ENCODE measurements at places on chromosomes 3 and 15.

DNA sequence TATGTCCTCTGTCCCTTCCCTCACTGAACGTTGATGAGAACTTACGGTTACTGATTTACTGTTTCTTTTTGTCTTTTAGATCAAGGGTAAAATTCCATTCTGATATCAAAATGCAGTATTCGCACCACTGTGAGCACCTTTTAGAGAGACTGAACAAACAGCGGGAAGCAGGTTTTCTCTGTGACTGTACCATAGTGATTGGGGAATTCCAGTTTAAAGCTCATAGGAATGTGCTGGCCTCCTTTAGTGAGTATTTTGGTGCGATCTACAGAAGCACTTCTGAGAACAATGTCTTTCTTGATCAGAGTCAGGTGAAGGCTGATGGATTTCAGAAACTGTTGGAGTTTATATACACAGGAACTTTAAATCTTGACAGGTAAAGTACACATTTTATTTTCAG is 990 bp downstream of the MYNN start:
- no peak for DNase-seq

- DNase-seq: no peak
Observed at GRCh38 chr15:42270996-42271395, 2.0 kb upstream of the GANC start.

DNA sequence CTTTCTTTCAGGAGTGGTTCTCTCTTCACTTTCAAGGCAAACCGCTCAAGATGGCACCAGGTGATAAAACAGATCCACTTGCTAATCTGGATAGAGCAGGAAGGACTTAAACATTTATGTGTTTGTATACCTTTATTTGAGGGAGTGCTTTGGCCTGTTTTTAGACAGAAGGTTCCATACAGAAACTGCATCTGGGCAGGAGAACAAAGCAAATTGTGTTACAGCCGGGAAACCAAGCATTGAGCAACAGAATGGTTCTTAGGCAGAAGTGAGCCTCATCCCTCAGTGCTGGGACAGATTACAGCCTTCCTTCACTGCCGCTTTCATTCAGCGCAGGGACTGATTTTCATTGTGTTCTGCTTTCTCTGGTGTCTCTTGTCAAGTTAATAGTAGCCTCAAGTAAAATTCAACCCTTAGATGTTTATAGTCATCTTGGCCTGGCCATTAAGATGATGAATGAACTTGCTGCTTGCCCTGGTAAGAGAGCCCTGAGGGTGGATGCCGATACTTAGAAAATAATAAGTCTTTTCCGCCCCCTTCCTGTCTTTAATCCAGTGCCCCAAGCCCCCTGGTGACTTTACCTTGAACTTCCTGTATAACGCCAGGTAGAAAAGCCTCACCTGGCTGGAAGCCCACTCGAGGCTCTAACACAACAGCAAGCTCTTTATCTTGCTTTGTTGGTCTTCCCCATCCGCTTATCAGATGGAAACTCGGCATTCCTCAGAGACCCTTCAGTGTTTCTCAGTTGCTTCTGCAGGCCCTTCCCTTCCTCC is 168.0 kb upstream of the CTDSPL start:
- no peak for DNase-seq

GRCh38 chr3:52490939-52491526 is 4.1 kb upstream of the STAB1 start:
- DNase-seq: no peak

GRCh38 chr3:107464037-107464436 is 58.7 kb upstream of the BBX start:
- DNase-seq: no peak

- DNase-seq: peak; percentile 23
Observed at GRCh38 chr15:40843261-40843884, 475 bp upstream of the SPINT1 start.

DNA sequence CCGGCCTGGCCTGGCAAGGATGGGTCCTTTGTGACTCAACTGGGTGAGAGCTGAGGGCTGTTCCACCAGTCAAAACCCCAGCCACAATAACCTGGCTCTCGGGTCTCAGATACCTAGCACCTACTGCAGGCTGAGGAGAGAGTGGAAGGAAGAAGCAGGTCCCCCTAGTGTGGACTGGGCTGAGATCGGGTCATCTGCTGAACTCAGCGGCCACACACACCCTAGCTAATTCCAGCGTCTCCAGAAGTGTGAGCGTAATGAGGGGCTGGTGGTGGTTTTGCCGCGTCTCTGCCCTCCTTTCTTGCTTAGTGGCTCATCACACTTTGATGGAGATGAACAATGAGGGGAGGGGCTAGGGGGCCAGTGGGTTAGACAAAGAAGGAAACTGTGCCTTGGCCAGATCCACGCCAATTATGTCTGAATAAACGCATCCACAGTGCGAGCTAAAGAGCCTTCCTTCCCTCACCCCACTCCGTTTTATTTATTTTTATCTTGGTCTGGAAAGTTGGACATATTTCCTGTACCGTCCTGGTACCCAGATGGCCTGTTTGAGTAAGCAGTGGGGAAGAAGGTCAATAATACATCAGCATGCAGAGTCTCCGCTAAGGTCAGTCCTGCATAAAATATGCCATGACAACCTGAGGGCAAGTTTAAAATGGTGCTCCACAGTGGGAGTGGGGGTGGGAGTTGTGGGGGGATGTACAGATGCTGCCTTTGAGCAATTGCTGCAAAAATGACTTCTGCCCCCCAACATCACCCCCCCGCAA is 370.0 kb downstream of the WDR72 start:
- DNase-seq: no peak

DNA sequence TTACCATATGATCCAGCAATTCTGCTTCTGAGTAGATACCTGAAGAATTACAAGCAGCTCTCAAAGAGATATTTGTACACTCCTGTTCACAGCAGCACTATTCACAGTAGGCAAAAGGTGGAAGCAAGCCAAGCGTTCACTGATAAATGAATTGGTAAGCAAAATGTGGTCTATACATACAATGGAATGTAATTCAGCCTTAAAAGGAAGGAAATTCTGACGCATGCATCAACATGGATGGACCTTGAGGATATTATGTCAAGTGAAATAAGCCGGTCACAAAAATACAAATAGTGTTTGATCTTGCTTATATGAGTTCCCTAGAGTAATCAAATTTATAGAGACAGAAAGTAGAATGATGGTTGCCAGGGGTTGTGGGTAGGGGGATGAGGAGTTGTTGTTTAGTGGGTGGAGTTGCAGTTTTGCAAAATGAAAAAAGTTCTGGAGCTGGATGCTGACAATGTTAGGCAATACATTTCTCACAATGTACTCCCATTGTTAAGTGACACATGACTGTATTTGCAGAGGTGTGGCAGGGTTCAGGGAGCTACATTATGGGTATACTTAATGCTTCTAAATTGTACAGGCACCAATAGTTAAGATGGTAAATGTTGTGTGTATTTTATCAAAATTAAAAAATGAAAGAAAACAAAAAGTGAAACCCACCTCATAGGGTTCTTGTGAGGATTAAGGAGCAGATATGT is 26.7 kb downstream of the SLC6A1 start:
- no peak for DNase-seq

GRCh38 chr15:70880781-70881180 is 11.5 kb downstream of the THAP10 start:
- no peak for DNase-seq

GRCh38 chr3:8713901-8714759 is 19.5 kb upstream of the CAV3 start:
- peak; percentile 18 for DNase-seq

DNA sequence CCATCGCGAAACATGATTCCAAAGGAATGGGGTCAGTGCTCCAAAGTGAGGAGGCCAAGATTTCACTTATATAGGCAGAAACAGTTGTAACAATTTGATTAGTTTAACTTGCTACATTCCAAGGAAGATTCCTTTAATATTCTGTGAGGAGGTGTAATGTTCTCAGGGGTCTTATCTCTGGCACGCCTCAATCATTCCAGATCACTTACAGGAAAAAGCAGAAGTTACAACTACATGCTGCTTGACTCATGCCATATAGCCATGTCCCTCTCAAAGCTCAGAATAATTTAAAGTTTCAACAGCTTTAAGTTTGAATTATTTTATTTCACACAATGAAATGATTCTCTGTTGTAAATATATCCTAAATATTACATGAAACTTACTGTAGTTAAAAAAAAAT is 3.5 kb upstream of the FYTTD1 start:
- DNase-seq: no peak

- no peak for DNase-seq
Observed at GRCh38 chr3:134370611-134371531, 3.4 kb downstream of the AMOTL2 start.

DNA sequence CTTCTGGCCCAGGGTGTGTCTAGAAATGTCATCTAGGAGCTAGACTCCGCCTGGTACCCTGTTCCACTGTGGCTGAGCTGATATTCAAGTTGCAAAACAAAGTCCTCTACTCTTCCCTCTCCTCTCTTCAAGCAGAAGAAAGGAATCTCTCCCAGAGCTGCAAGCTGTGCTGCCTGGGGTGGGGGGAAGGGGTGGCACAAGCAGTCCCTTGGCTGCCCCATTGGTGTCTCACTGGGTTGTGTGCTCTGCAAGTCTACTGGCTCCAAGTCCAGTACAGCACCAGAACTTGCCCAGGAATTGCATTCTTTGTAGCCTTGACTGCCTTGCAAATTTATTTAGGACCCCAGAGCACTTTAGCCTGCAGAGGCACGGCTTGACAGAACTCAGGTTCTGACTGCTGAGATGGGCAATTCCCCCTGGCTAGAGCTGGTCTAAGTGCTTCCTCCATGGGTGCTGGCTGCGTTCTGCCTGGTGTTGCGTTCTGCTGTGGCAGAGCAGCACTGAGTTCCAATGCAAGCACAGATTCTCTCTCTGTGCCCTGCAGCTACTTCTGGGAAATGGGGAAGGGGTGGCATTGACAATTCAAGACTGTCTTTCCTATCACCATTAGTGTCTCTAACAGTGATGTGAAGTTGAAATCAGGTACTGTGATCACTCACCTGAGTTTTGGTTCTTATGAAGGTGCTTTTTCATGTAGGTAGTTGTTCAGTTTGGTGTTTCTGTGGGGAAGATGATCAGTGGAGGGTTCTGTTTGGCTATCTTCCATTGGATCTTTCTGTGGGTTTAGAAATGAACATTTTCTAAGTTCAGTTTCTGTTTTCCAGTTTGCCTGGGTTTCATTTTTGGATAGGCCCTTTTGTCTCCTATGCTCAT is 39.5 kb downstream of the OXSR1 start:
- no peak for DNase-seq

GRCh38 chr3:45109771-45110508 is 36.2 kb downstream of the CDCP1 start:
- no peak for DNase-seq

GRCh38 chr3:66435989-66436388 is 64.8 kb downstream of the LRIG1 start:
- DNase-seq: no peak

GRCh38 chr15:92161039-92161670 is 232.5 kb upstream of the ST8SIA2 start:
- no peak for DNase-seq

DNA sequence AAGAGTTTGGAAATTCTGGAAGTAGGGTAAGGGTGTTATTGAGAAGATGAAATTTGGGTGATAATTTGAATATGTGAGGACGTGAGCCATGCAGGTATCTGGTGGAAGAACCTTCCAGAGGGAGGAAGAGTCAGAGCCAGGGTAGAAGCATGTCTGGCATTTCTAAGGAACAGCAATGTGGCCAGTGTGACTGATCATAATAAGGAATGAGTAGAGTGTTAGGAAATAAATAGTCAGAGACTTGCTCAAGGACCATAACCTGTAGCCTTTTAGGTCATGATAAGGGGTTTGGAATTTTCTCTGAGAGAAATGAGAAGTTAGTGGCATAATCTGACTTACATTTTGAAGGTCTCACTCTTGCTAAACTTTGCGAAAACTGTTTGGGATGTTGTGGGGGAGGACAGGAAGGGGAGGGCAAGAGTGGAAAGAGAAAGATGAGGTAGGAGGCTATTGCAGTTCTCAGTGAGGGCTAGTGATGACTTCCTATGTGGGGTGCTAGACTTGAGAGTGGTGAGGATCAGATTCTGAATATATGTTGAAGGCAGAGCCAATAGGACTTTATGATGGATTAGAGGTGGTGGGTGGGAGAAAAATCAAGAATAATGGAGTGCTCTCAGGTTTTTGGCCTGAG is 568.3 kb downstream of the AGBL1 start:
- DNase-seq: no peak

- no peak for DNase-seq
Observed at GRCh38 chr3:158057666-158058065, 48.6 kb downstream of the SHOX2 start.

GRCh38 chr3:115617591-115617990 is 5.7 kb upstream of the GAP43 start:
- DNase-seq: no peak

- no peak for DNase-seq
Observed at GRCh38 chr3:71310359-71310979, 273.1 kb downstream of the FOXP1 start.

GRCh38 chr3:13086531-13086981 is 13.3 kb upstream of the IQSEC1 start:
- no peak for DNase-seq

DNA sequence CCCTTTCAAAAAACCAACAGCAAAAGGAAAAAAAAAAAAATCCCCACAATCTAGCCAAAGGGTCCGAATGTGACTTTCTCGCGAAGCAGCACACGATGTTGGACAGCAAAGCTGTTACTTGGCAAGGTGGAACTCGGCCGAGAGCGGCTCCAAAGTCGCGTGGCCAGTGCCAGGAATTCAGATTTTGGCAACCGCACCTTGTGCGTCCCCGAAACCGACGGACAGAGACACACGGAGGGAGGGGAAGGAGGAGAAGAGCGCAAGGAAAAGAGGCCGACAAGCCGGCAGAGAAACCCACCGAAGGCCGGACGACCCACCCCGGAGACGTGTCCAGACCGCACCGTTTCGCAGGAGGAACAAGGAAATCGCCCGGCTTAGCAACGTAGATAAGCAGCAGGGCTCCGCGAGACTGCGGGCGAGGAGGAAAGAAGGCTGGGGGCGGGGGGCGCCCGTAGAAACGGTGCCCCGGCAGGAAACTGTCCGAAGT is 517.3 kb downstream of the MECOM start:
- DNase-seq: peak; percentile 62

- DNase-seq: no peak
Observed at GRCh38 chr3:138914870-138915502, 32.0 kb downstream of the FOXL2 start.

DNA sequence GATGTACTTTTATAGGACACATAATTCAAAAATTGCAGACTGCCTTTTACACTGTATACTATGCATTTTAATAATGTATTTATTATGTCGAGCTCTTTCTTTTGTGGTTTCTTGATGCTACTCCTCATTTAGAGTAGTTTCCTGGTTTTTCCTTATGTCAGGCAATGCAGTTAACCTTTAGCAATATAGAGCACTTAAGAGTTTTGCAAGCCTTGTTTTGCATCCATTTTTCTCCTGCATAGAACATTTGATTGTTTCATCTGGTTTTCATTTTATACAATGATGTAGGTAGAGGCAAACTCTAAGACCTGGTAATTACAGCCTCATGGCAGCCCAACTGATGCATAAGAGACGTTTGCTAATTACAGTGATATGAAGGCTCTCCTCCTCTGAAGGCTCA is 86.3 kb downstream of the PDZRN3 start:
- DNase-seq: no peak

DNA sequence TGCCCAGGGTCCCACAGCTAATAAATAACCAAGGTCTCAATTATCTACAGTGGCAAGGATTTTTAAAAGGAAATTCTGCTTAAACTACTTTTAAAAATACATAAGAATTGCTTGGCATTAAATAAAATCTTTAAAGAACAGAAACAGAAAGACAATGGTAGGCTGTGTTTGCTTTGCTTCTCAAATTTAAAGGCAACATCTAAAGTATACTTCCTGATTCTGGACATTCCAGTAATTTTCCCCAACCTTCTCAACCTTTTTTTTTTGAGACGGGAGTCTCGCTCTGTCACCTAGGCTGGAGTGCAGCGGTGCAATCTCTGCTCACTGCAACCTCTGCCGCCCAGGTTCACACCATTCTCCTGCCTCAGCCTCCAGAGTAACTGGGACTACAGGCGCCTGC is 5.3 kb downstream of the VPS13C start:
- DNase-seq: no peak
